Cardiac fibroblast (primary cell): ENCODE measurements at places on chromosomes 7 and 10.

DNA sequence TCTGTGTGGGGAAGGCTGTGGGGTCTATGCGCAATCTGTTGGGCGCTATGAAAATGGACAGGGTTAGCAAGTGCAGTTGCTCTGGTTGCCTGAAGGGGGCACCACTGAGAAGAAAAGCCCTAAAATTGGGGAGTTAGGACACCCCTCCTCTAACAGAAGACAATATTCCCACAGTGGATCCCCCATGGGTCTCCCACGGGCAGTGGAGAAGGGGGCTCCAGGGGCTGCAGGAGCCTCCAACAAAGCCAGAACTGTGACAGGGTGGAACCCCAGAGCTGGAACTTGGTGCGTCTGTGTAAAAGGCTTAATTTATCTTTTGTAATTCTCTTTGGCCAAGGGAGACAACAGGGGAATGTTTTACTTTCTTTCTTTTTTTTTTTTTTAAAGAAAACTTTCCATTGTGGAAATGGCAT, 12.5 kb upstream of the COL13A1 start:
- no peak for DNase-seq

GRCh38 chr7:126979722-126980121, 273.0 kb downstream of the GRM8 start:
- no peak for DNase-seq

GRCh38 chr10:117689566-117689965, 147.0 kb downstream of the EMX2 start:
- DNase-seq: no peak

GRCh38 chr7:81869670-81870069, 99.8 kb upstream of the HGF start:
- DNase-seq: no peak

- DNase-seq: no peak
Measured at GRCh38 chr10:100749309-100750217, 4.2 kb downstream of the PAX2 start.

- DNase-seq: no peak
Measured at GRCh38 chr10:72235544-72236279, 19.6 kb upstream of the ASCC1 start.

- no peak for DNase-seq
Measured at GRCh38 chr7:14773729-14774271, 128.8 kb downstream of the DGKB start.

- no peak for DNase-seq
Measured at GRCh38 chr7:94633687-94634086, 22.2 kb downstream of the SGCE start.

- no peak for DNase-seq
Measured at GRCh38 chr7:41147606-41148485, 555.0 kb downstream of the INHBA start.

DNA sequence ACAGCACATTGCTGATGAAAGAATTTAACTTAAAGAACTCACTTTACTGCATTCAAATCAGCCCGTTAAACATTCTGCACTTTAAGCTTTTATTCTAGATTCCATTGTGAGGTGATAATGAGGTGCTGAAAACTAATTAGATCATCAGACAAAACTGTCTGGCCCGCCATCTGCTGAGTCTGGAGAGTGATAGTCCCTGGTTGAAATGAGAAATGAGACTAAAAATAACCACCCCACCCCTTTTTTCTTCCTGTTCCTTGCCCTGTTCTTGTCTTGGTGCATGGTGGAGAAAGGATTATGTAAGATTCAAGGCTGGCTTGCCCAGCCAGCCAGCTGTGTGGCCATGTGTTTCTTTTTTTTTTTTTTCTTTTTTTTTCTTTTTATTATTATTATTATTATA, 277.0 kb upstream of the COBL start:
- no peak for DNase-seq

DNA sequence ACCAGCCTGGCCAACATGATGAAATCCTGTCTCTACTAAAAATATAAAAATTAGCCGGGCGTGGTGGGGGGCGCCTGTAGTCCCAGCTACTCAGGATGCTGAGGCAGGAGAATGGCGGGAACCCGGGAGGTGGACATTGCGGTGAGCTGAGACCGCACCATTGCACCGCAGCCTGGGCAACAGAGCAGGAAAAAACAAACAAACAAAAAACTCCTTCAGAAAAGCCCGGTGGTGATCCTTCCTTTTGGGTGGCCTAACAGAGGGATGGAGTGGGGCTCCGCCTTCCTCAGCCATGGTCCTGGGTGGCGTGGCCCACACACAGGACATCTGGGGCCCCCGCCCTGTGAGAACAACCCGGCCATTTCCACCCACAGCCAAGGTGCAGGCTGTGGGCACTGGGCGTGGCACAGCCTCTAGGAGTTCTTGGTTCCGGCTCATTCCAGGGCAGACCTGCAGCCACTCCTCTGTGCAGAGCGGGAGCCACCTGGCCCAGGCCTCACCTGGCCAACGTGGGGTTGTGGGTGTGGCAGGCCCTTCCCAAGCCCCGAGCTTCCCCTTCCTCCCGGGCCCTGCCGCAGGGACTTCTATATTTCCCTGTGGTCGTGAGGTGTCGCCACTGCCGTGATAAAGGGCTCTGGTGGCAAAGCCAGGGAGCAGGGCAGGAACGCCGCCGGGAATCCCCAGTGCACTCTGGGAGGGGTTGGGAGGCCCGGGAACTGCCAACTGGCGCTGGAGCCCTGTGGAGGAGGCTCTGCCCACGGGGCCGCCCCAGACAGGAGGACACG, 37.6 kb downstream of the GET4 start:
- no peak for DNase-seq

GRCh38 chr10:98328163-98328562, 60.2 kb upstream of the LOXL4 start:
- DNase-seq: no peak

GRCh38 chr7:66921396-66921917, 432 bp downstream of the TMEM248 start:
- peak; percentile 71 for DNase-seq

DNA sequence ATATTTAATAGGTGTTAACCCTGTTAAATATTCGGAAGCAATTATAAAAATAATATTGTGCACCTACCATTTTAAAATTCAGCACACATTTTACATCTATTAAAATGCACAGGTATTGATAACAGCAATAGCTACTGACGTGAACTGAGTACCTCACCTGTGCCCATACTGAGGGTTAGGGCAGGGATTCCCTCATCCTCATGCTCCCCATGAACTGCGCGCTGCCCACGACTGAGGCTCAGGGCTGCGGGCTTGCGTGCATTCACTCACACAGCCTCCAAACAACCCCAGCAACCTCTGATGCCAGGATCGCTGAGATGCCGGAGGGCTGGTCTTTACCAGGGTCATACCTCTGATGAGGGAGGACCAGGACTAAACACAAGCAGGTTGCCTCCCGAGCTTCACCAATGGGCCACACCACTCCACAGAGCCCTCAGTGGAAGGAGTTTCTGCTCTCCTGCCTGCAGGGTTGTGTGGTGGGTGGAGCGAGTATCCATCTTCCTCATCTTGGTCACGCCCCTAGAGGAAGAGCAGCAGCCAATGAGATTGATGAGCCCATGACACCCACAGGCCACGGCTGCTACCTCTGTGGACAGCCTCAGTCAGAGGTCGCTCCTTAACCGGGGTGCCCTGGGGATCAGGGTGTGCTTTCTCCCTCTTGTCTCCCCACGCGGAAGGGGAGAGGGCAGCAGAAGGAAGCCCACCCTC, 478.3 kb downstream of the TNS3 start:
- no peak for DNase-seq

DNA sequence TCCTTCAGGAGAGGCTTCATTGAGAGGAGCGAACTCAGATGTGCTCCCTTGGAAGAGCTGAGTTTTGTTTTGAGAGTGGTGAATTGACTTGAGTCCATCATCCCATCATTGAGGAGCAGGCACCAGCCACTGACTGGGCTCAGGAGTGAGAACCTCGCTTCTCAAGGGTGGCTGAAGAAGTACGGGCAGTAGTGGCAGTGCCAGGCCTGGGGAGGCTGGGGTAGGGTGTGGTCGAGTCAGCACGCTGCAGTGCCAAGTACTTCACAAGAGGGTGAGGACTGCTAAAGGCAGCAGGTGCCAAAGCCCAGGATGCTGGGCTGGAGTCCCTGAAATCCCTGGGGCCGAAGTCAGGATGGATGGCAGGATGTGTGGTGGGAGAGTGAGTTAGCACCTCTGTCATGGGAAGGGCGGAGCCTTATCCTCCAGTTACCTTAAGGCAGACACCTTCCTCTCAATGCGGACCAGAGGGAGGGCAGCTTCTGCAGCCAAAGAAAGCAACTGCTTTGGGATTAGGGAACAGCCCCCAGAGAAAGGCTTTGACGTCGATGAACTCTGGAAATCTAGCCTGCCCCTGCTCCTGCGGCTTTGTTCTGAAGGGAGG, 210.3 kb downstream of the CAMK1D start:
- DNase-seq: no peak

DNA sequence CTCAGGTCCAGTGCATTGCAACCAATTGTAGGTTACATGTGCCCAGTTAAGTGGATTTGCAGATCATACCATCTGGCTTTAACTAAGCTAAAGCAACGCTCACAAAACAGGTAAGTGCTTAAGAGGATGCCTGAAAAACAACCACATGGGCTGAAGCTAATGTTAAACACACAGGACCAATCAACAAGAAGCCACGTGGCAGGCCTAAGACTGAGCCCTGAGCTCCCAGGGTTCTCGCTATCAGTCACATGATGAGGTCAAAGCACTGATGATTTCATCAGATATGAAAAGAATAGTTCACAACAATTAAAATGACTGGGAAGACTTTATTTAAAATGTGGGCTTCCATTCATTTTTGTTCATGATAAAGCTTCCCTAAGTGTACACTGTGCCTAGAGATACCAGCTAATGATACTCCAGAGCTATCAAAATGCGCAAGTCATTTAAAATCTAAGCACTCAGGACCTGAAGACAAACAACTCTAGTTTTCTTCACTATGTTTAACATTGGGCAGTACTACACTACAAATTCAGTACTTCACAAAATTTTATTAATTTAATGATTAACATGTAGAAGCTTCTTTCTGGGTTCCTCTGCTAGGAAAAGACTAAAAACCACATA, 90.6 kb downstream of the PIP4K2A start:
- no peak for DNase-seq

- DNase-seq: no peak
Measured at GRCh38 chr7:106124186-106124585, 12.1 kb upstream of the SYPL1 start.

DNA sequence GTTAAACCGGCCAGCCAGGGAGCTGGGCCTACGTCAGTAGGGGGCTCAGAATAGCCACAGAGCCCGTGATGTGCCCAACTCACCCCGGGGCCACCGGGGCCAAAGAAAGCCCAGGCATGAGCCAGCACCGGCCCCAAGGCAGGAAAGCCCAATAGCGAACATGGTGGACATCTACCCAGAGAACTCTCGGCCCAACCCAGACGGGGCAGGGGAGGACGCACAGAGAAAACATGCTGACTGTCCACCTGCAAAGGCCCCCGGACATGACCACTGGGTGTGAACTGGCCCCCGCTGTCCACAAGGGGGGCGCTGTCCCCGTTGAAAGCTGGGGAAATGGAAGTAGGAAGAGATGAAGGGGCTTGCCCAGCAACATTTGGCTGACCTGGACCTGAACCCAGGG, 169.2 kb downstream of the PRKAG2 start:
- DNase-seq: no peak

DNA sequence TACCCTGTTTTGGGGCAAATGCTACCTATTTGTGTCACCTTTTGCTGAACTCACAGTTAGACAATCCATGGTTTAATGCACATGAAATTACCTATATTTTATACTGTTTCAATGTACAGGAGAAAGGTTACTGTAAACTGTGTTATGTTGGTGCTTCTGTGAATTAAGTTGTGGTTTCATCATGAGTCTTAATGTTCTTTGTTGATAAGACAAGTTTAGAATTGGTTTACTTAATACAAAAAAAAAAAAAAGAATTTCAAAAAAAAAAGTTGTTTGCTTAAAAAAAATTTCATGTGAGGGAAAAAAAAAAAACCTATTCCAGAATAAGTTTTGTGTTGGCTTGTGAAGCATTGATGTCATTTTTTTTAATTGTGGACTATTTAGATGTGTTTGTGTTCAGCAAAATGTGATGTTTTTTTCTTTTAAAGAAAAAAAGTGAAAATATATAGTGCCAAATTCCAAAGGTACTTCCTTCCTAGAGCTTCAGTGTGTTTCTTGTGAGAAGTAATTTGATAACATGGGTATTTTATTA, 280.3 kb downstream of the USP6NL start:
- DNase-seq: no peak

DNA sequence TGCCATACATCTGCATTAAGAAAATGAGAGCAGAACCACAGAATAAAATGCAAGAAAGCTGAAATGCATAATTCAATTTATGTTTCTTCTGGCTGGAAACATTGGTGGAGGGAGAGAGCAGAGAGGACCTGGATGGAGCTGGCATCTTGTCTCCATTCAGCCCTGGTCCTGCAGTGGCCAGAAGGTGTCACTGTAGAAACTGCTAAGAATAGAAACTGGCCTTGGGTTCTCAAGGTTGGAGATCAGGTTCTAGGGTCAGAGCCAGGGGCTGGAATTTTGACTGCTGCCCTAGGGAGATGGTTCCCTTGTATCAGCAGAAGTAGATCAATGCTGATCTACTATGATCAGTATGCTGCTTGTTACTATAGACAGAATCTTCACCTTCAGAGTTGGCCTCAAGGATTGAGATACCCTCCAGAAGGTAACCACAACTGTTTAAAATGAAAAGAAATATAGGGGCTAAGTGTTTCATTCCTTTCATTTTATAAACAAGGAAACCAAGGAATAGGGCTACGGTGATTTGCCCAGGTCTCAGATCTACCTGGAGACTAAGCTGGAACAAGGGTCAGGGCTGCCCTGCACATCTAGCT, 13.1 kb downstream of the TAS2R41 start:
- DNase-seq: peak; percentile 60

DNA sequence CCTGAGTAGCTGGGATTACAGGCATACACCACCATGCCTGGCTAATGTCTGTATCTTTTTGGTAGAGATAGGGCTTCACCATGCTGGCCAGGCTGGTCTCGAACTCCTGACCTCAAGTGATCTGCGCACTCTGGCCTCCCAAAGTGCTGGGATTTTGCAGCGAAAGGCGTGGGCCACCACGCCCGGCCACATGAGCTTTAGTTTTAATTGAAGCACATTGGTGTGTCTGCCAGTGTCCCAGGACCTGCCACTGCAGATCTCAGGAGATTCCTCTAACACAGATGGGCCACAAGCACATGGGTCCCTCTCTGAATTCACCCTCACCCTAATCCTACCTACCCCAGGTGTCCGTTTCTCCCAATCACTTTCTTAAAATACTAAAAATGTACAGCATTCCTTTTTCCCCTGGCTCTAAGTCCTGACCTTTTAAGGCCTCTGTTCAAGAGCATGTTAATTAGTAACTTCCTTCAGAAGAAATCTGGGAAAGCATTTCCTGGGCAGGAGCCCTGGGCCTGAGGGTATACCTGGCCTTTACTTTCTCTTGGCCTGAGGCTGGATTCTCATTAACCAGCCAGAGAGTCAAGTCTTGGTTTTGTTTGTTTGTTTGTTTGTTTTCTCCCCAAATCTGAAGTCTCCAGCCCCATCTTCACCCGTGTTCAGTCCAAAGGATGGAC, 82.6 kb downstream of the PRPF18 start:
- DNase-seq: no peak
